Fibroblast of lung (primary cell): ENCODE measurements at places on chromosomes 1 and 21. TPM values are rescaled to one million over a fixed set of nuclear protein-coding genes. Genes with fewer than 3 reads are reported as not detected.

The DMAP1 gene
- total RNA-seq: 17.2 and 23.6 TPM in 2 replicates

The PTGS2 gene
- total RNA-seq: 1.3 and 3.3 TPM in 2 replicates

The PFDN2 gene
- total RNA-seq: 39.6 and 45.5 TPM in 2 replicates

The AADACL3 gene
- total RNA-seq: not detected in 2 replicates

- no peak for DNase-seq
Measured at GRCh38 chr1:9451081-9451480, 88.2 kb upstream of the SLC25A33 start.

DNA sequence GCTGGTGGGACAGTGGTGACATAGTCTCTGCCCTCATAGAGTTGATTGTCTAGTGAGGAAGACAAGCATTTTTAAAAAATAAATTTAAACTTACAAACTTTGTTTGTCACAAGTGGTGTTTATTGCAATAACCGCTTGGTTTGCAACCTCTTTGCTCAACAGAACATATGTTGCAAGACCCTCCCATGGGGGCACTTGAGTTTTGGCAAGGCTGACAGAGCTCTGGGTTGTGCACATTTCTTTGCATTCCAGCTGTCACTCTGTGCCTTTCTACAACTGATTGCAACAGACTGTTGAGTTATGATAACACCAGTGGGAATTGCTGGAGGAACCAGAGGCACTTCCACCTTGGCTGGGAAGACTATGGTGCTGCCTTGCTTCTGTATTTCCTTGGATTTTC, 58.4 kb downstream of the LAMC2 start:
- no peak for DNase-seq

DNA sequence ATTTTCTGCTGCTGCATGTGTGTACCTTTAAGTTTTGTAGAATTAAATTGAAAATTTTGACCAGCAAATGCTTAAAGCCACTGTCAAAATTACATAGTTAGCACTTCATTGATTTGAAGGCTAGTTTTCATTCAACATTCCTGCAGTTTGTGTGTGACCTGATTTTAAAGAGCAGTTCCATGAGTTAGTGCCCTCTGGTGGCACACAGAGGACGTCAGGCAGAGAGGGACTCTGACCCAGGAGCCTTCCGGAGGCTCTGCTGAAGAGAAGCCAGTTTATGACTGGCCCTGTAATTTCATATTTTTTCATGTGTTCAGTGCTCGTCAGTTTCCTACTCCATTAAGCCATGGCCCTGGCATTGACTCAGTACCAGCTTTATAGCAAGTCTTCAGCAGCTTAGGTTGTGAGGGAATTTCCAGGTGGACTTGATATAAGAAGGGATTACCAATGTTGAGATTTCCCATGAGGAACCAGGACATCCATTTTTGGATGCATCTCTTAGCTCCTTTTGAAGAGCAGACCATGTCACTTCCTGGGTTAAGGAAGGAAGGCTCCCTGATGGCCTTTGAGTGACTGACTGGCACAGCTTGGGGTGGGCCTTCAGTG, 104.7 kb downstream of the CAMTA1 start:
- peak; percentile 42 for DNase-seq

- no peak for DNase-seq
Measured at GRCh38 chr1:68889471-68889870, 392.6 kb upstream of the DEPDC1 start.

DNA sequence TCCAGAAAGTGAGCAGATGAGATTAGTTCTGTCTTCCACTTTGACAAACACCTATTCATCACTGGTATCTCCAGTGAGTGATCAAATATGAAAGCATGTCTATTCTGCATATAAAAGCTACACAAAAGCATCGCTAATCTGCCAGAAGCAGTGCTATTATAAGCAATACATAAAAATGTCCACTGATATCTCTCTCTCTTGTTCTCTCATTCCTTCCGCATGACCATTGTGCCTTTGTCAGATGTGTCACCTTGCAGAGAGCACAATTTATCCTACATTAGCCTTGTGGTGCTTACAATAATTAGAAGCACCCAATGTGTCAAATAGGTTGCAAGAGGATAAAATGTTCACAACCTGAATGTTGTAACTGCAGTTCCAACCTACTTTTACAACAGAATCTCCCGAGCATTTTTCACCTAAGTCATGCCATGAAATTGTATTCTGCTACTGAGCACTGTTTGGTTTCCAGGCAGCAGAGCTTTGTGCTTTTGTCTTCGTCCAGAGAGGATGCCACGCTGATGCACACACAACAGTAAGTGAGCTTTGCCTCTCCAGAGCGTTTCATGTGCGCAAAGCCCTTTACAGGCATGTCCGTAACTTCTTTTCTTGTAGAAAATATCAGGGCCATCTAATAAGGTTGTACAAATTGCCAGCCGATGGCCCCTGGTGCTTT, 198.7 kb upstream of the PLD5 start:
- DNase-seq: no peak

- DNase-seq: no peak
Measured at GRCh38 chr1:169484101-169484500, 1.6 kb downstream of the SLC19A2 start.

DNA sequence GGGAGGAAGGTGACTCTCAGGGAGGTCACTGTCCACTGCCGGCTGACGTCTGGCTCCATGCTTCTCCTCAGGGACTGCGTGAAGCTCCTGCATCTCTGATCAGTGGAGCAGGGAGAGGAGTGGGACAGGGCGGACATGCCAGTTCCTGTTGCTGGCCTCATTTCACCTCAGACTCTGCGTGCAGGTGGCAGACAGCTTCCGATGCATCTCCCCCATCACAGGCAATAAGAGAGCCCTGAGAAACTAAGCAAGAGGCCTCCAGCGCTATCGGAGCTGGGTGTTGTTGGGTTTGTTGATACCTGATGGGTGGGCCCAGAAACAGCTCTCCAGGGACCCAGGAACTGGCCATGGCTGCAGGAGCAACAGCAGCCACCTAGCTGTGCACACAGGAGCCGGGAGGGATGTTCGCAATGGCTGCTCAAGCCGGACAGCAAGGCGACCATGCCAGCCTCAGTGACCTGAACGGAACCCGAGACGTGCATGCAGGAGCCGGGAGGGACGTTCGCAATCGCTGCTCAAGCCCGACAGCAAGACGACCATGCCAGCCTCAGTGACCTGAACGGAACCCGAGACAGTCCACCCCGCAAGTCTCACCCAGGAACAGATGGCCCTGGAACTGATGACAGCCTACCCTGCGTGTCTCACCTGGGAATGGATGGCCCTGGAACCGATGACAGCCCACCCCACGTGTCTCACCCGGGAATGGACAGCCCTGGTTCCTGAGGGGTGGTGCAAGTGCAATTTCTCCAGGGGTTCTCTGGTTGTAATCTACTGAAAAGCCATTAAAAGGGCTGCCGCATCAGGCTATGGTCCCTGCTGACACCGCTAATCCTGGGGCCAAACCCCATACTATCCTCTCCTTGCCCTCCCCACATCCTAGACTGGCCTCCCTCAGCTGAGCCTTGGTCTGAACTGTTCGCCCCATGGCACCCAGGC, 14.2 kb upstream of the PCBP3 start:
- DNase-seq: no peak

DNA sequence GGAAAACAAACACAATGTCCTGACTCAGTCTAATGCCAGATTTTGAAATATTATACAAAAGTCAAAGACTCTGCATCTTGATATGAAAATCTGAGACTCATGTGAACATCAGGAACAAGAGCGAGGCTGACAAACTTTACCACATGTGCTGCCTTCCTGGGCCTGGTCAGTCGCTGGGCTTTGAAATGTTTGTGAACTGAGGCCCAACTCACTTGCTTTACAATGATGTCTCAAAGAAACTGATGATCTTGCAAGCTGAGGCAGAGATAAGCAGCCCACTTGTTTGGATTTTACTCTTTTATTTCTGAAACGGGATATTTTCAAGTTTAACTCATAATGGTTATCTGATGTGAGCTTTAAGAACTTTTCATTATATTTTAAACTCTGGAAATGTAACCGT, 2.1 kb downstream of the BCAR3 start:
- peak; percentile 41 for DNase-seq

GRCh38 chr1:239389703-239390102, 3.3 kb downstream of the CHRM3 start:
- DNase-seq: peak; percentile 6

DNA sequence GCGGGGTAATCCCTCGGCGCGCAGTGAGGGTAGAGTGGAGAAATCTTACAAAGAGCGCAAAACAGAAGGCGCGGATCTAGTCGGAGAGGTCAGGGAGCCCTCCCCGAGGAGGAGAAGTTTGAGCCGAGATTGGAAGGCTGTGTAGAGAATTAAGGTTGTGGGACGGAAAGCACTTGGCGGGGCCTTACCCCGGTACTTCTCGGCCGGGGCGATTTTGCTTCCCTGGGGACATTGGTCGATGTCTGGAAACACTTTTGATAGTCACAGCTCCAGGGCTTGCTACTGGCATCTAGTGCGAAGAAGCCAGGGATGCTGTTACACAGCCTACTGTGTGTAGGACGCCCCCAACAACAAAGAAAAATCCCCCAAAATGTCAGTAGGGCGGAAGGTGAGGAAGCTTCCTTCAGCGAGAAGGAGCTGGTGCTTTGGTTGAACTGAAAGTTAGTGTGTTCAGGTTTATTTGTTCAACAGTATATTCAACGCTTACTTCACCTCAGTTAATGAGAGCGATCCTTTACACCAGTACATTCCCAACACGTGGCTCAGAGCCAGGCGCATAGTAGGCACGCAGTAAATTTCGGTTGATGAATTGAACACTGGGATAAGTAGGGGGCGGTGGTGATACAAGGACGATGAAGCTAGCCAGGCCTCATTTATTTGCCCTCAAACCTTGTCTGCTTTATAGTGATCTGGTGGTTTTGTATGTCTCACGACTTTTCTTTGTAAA, 807 bp downstream of the CEP85 start:
- DNase-seq: peak; percentile 41

GRCh38 chr1:229536982-229537381, 21.5 kb downstream of the ABCB10 start:
- DNase-seq: no peak

GRCh38 chr1:36482724-36483388, at the start of gene CSF3R:
Gene CSF3R (minus strand): TSS chr1:36482913. CDS start chr1:36479496, 3,417 bp downstream.
- no peak for DNase-seq

- peak; percentile 13 for DNase-seq
Measured at GRCh38 chr1:233940908-233941307, 36.4 kb downstream of the SLC35F3 start.

DNA sequence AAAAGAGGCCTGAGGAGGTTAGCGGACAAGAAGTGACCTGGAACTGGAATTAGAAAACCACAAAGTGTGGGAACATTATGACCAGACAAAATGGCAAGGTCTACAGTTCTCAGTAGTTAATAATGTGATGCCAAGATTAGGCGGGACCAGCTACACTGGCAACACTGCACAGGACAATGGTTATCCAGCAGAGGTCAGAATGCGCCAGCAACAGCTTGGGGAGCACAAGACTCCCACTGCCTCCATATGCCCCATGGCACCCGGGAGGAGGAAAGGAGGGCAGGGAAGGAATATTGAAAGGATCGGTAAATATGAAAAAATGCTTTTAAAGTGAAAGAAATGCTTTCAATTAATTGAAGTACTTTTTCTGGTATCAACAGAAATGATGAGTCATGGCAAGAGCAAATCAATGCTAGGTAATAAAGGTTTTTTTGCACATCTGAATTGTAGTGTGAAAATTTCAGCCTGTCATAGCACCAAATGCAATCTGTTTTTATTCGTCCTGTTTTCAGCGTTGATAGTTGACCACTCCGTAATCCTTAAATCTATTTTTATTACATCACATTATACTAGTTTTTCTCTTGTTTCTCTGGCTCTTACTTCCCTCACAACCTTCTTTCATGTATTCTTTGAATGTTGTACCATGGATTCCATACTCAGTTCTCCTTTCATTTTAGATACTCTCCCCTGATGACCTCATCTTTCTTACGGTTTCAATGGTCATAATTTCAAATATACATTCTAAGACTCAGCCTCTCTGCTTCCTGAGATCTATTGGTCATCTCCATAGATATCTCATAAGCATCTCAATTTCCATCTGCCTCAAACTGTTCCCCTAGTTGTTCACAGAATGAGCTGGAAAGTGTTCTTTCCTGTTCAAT, 30.7 kb downstream of the VCAM1 start:
- DNase-seq: no peak

- DNase-seq: no peak
Measured at GRCh38 chr1:9129266-9130041, 552 bp upstream of the GPR157 start.

GRCh38 chr21:42122808-42123207, 51.7 kb downstream of the UMODL1 start:
- no peak for DNase-seq

DNA sequence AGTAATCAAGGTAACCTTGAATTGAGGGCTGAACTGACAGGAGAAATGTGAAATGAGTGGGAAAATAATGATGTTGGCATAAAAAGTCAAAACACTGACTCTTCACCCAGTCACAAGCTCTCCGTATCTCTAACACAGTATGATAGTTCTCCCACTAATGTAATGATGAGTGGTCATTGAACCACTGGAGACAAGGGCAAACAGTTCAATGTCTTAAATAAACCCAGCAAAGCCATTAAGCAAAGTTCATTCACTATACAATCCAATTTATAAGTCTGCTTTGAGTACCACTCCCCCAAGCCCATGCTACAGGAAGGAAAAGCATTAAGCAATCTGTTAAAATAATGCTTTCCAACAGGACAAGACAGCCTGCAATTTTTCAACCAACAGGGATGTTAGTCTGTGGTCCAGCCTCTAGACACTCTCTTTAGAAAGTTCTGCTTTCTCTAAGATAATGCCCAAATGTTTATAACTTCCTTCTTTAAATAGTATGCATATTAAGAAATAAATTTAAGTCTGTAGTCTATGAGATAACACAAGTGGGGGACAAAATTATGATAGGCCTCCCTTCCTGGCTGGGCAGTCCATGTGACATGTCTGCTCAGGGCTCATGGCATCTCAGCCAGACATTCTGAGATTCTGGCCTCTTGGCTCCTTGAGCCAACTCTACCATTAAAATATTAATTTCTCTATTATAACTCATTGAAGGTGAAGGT, 25.5 kb upstream of the DDAH1 start:
- DNase-seq: no peak

DNA sequence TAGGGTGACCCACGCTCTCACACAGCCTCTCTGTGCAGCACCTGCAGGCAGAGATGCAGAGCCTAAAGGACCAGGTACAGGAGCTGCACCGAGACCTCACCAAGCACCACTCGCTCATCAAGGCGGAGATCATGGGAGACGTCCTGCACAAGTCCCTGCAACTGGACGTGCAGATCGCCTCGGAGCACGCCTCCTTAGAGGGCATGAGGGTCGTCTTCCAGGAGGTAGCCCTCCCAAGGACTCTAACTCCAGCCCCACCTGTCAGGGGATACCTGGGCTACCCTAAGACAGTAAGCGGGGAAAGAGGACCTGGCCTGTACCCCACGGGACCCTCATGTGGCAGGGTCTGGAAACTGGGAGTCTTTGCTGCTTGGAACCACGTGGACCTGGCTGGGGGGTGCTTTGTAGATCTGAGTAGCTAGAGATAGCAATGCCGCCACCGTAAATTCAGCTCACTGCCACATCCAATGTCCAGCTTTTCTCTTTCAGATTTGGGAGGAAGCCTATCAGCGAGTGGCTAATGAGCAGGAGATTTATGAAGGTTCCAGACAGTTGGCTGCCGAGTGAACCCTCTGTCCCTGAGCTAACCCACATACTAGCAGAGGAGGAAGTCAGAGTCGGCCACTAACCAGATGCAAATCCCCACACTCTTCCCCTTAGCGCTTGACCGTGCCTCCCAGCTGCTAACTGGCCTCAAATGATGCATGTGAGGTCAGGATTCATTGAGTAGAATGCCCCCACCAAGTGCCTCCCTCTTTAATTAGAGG, 6.5 kb downstream of the RNF207 start:
- no peak for DNase-seq
